ENCODE measurements at places on chromosomes 3 and 15.

- no peak for DNase-seq
Observed at GRCh38 chr15:101248274-101248673, 3.6 kb downstream of the CHSY1 start.

- DNase-seq: peak; percentile 3
Observed at GRCh38 chr3:183116025-183116614, 16.8 kb upstream of the MCCC1 start.

GRCh38 chr3:112293368-112294321, at the start of gene SLC9C1:
Gene SLC9C1 (minus strand): TSS chr3:112294216. CDS start chr3:112286791, 7,425 bp downstream.
- DNase-seq: no peak

DNA sequence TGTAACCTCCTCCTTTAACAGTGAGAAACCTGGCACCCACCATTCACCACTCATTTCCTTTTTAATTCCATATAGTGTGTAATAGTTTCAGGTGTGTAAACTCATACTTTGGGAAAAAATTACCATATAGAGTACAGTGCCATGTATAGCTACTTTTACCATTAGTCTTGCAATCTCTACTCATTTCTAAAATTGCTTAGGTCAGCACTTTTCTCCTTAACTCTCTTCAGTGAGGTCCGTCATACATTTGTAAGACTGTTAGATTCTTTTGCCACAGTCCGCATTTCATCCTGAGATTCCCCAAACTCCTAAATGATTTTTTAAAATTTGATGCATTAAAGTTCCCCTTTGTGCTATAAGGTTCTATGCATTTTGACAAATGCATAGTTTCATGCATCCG, 238.3 kb upstream of the ATP10A start:
- DNase-seq: no peak

DNA sequence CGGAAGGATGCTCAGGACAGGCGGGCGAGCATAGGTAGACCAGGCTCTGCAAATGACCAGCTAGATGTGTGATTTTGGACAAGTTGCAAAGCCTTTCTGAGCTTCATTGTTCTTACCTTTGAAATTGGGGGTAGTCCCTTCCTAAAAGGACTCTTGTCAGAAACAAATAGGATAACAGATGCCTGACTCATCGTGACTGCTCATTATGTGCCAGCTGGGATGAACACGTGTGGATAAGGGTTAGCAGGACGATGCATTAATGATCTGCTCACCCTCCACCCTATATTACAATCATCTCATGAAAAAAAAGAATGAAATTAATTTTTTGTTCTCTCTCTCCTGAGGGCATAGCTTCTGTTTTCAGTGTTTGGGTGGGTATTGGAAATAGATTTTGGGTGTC, 223.4 kb downstream of the NR2F2 start:
- no peak for DNase-seq

GRCh38 chr15:80815106-80815505, 35.9 kb downstream of the CEMIP start:
- DNase-seq: no peak

- DNase-seq: no peak
Observed at GRCh38 chr3:144499001-144499930, 527.6 kb downstream of the DIPK2A start.

- DNase-seq: no peak
Observed at GRCh38 chr3:124250053-124250452, 258.1 kb upstream of the ROPN1 start.

GRCh38 chr3:176009256-176009655, 1150.1 kb downstream of the NAALADL2 start:
- DNase-seq: no peak

DNA sequence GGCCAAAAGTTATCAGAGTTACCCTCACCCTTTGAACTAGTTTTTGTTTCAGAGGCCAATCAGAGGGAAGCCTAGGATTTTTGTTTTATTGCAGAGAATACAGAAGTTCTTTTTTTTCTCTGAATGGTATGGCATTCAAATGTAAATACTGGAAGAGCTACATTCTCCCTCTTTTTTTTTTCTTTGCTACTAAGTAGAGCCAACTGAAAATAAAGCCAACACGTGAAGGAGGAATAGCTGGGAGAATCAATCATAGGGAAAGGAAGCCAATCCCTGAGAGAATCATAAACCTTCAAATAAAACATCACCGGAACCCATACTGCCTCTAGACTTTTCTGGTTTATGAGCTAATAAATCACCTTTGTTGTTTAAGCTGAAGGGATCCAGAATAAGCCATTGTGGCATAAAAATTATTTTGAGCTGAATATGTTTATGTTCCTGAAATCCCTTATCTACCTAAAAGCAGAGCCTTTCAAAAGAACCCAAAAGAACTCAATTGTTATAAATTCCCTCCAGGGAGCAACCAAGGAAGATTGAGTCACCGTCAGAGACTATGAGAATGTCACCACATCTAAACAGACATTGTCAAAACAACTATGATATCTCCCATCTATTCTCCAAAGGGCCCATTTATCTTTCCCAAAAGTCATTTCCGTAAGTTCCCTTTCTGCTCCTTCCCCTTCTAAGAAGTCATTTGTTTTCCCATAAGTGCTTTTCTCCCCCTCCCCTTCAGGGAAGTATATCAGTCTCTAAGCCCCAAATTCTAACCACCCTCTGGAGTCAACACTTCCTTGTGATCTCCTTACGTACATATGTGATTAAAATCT, 3.8 kb upstream of the ZNF280D start:
- DNase-seq: no peak

GRCh38 chr3:129560269-129560787, 17.4 kb downstream of the H1-8 start:
- no peak for DNase-seq

DNA sequence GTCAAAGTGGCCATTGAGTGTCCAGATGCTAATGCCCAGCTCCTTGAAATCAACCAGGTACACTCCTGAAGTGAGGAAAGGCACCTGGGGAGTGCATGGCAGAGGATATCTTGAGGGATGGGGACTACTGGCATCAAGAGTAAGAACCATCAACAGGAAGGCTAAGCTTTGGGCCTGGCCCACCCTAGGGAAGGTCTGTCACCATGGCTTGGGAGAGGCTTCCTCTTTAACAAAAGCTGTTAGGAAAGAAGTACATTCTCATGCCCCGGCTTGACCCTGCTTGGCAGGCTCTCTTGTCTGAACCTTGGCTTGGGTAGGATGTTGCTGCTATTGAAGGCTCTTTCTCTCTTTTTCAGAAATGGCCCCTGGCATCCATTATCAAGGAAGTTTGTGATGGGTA, 43.7 kb upstream of the TUBGCP5 start:
- DNase-seq: no peak

DNA sequence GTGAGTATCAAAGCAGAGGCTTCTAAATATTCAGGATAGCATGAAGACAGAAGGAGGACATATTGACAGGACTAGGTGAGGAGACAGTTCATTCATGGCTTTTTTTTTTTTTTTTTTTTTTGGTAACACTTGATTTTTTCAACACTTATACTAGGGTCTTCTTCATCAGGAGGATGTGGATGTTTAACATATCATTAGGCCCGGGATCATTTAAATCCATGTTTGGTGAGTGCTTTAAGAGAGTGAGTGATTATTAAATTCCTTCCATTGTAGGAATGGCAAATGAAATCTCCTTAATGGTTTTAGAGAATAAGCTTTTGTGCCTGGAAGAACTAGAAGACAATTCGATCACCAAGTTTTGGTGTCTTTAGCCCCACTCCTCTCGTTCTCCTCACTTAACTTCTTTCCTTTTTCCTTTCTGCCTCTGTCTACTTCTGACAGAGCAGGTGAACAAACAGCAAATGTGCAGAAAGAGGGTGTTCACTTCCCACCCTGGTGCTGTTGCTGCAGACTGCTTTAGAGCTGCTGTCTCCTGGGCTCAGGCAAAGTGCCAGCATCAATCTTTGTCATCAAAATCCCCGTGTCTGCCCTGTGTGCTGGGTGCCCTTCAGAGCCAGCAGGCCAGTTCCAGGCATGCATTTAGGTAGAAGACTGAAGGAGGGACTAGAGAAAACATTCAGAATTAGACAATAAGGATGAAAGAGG, 35.6 kb upstream of the RAB11A start:
- no peak for DNase-seq

DNA sequence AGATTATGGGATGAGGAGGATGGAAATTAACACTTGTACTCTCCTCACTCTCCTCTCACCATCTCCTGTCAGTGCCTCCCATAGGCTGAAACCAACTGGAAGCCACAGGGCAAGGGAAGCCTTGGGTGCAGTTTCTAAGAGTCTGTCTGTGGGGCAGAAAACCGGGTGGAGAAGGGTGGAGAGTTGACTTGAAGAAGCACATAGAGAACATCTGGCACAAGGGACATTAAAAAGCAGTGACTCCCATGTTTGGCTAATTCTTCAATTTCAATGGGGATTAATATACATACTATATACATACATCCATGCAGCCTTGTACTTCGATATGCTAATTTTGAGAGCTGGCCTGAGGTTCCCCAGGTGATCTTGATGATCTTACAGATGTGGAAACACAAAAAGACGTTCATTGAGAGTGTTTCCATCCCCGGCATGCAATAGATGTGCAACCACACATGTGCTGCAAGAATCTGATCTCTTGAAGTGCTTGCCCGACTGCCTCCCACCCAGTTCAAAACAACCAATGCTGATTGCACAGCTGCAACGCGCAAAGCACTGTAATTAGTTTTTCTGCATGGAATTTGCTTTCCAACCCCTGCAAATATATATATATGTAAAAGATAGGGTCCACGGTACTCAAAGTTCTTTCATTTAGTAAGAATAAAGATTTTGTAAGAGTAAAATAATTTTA, 121.9 kb upstream of the TMC3 start:
- no peak for DNase-seq

DNA sequence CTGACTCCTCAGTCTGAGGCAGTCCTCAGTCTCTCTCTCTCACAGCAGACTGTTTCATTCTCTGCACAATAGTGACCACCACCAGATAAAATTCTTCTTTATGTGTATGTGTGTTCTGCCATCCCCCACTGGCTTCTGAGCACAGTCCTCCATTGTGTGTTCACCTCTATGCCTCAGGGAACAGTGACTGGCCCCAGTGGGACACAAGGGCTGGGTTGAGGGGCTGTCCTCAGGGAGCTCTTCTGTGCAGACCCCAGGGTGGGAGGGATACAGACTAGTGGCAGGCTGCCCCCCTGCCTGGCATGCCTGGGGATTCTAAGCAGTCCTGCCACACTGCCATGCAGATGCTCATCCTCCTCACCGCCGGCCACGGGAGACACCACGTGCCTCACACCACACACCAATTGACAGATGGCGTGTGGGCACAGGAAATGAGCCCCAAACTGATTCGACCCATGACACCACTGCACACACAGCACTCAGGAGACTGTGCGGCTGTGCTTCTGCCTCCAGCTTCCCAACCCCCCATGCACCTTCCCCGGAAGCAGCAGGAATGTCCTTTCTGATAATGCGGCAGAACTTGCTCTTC, 237.6 kb upstream of the CHRNA7 start:
- DNase-seq: no peak

- DNase-seq: no peak
Observed at GRCh38 chr15:94098921-94099573, 132.3 kb upstream of the MCTP2 start.

GRCh38 chr15:68277131-68277602, 378 bp upstream of the FEM1B start:
- DNase-seq: no peak

DNA sequence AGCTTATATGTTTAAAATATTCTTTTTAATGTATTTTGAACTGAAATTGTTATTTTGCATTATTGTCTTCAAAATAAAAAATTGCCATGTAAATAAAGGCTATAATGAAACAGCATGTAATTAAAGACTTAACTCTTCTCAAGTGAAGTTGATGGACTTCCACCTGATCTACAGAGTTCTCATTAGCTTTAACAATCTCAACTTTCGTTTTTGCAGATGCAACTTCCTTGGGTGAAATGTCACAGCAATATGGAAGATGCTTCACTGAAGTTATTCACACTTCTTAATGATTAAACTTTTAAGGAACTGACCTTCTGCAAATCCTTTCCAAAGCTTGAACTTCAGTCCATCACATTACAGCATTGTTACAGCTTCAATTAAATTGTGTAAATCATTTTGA, 63.6 kb downstream of the OSTN start:
- DNase-seq: no peak

- no peak for DNase-seq
Observed at GRCh38 chr15:26773067-26773877, 406 bp upstream of the GABRB3 start.

DNA sequence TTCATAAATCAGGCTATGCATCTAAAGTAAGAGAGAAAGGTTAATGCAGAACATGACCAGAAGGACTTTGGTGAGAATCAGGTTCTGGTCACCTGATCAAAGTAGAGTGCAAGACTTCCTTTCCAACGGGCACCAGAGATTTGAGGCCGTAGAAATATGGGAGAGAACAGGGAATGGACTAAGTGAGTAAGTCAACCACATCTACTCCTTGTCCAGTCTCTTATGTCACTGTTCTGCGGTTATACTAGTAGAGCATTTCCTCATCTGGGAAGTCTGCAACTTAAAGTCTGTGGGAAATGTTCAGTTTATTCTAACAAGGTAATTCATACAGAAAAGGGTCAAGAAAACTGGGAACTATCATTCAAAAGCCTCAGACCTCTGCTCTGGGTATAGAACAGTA, 232.8 kb downstream of the CPNE4 start:
- DNase-seq: no peak

DNA sequence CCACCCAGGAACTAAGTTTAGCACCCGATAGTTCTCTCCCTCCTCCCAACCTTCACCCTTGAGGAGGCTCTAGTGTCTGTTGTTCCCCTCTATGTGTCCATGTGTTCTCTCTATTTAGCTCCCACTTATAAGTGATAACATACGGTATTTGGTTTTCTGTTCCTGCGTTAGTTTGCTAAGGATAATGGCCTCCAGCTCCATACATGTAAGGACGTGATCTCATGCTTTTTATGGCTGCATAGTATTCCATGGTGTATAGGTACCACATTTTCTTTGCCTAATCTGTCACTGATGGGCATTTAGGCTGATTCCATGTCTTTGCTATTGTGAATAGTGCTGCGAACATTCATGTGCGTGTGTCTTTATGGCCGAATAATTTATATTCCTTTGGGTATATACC, 66.9 kb upstream of the TRA2B start:
- no peak for DNase-seq

DNA sequence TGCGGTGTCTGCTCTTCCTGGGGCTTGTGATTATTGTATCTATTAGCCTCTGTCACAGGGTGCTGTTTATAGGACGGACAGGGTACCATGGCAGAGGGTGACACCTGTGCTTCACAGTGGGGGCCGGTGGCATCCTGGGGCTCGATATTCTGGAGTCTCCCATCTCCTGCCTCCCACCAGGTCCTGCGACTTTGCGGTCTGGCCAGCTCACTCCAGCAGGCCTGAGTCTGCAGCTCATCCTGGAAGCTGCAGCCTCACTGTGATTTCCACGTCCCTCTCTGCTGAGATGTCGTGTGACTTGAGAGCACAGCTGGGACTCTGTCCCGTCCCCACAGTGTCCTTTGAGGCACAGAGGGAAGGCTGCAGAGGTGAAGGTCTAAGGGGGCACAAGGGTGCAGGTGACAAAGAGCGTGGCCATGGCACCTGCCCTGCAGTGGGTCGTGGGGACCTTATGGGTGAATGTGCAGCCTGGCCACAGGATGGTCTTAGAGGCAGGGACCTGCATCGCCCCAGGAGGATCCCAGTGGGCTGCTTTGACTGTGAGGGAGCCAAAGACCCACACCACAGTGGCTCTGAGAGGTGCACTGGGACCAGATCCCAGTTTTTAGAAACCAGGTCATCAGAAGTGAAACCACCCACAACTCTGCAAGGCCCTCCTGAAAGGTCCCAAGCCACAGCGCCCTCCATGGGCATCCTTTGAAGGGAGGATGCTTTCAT, 172.8 kb downstream of the KLF13 start:
- DNase-seq: no peak

- DNase-seq: no peak
Observed at GRCh38 chr15:83057696-83058376, 9.2 kb downstream of the BTBD1 start.

GRCh38 chr15:96409215-96410138, 79.0 kb downstream of the NR2F2 start:
- DNase-seq: no peak

Measured in stimulated activated CD8-positive, alpha-beta memory T cell treated with anti-CD3 and anti-CD28 coated beads, Interleukin-4, amount 100 ng/mL, for 1 hour (primary cell).